Suprapubic skin (tissue), 4 donors: ENCODE measurements at places on chromosomes 3 and 15. TPM values are rescaled to one million over a fixed set of nuclear protein-coding genes. Genes with fewer than 3 reads are reported as not detected.
A peak's percentile ranks its signal among the peaks of the same experiment; 100 is the strongest.

GRCh38 chr15:55742927-55743728 is at the start of gene PRTG:
Gene PRTG, minus strand, starts transcription at chr15:55743152. Its CDS starts 221 bp downstream, at chr15:55742931.
- peak; percentile 64 for DNase-seq

DNA sequence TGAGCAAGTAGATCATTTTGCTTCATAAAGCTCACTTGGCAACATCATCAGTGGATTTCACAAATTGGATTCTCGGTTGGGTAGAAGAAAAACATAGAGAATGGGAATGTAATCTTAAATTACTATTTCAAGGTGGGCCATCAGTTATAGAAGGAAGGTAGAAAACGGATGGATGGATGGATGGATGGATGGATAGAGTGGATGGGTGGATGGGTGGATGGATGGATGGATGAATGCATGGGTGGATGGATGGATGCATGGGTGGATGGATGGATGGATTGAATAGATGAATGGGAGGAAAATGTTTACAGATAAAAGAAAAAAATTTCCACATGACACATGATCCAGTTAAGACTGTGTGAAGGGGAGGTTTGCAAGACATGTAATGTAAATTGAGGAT is 159.7 kb downstream of the MEX3B start:
- no peak for DNase-seq

- no peak for DNase-seq
Measured at GRCh38 chr15:58639992-58640391, 109.5 kb downstream of the ADAM10 start.

Gene GUCA1C
- total RNA-seq, result not detected

Gene OTOL1
- not detected for total RNA-seq

Gene FAM107A
- total RNA-seq, result 21.8 TPM
